ENCODE measurements at places on chromosomes 3 and 15. TPM values are rescaled to one million over a fixed set of nuclear protein-coding genes. Genes with fewer than 3 reads are reported as not detected.

ARPP21 gene
- not detected for total RNA-seq

ERC2 gene
- not detected for total RNA-seq

RBP2 gene
- total RNA-seq, result not detected

ROBO2 gene
- total RNA-seq, result not detected

RARRES1 gene
- not detected for total RNA-seq

TMEM40 gene
- not detected for total RNA-seq

LAMB2 gene
- total RNA-seq, result not detected

FBN1 gene
- 0.40 TPM for total RNA-seq

LRRC3B gene
- not detected for total RNA-seq

ERICH6 gene
- not detected for total RNA-seq

PRTG gene
- total RNA-seq, result not detected
